ENCODE measurements at places on chromosomes 12 and 14. TPM values are rescaled to one million over a fixed set of nuclear protein-coding genes. Genes with fewer than 3 reads are reported as not detected.

DNA sequence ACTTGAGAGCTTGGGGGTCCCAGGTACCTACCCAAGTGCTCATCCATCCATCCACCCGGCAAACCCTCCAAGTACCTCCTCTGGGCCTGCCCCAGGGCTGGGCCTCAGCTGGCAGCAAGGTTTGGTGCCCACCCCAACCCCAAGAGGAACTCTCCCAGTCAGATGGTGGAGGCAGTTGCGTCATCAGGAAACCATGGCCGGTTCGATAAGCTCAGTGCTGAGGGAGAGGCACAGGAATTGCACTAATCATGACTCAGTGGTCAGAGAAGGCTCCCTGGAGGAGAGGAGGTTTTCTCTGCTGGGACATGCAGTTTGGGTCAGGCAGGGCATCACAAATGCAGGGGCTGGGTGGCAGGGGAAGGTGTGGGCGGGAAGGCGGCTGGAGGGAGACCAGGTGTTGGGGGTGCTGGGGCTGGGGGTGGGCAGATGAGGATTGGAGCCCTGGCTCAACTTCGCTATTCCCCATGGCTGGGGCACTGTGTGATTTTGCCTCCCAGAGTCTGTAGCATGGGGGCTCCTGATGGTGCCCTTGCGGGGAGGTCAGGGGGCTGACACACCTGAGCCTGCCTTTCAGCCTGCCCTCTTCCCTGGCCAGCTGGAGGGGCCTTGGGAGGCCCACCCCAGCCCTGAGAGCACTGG is 32.2 kb downstream of the SH2B3 start:
- H3K4me3 ChIP-seq = no peak overlapping the region
- H3K27ac ChIP-seq = no peak overlapping the region
- H3K27me3 ChIP-seq = no peaks in the 10 kb centered on the region
- peaks cover 19% of the 10 kb centered on the region for H3K4me1 ChIP-seq
- DNase-seq = no peak

- no peak for DNase-seq
- no peak overlapping the region for H3K27ac ChIP-seq
- no peaks in the 10 kb centered on the region for H3K36me3 ChIP-seq
- H3K27me3 ChIP-seq = no peaks in the 10 kb centered on the region
- H3K4me3 ChIP-seq = no peak overlapping the region
- H3K4me1 ChIP-seq = no peaks in the 10 kb centered on the region
Observed at GRCh38 chr14:32654106-32654505, 284.6 kb upstream of the NPAS3 start.

DNA sequence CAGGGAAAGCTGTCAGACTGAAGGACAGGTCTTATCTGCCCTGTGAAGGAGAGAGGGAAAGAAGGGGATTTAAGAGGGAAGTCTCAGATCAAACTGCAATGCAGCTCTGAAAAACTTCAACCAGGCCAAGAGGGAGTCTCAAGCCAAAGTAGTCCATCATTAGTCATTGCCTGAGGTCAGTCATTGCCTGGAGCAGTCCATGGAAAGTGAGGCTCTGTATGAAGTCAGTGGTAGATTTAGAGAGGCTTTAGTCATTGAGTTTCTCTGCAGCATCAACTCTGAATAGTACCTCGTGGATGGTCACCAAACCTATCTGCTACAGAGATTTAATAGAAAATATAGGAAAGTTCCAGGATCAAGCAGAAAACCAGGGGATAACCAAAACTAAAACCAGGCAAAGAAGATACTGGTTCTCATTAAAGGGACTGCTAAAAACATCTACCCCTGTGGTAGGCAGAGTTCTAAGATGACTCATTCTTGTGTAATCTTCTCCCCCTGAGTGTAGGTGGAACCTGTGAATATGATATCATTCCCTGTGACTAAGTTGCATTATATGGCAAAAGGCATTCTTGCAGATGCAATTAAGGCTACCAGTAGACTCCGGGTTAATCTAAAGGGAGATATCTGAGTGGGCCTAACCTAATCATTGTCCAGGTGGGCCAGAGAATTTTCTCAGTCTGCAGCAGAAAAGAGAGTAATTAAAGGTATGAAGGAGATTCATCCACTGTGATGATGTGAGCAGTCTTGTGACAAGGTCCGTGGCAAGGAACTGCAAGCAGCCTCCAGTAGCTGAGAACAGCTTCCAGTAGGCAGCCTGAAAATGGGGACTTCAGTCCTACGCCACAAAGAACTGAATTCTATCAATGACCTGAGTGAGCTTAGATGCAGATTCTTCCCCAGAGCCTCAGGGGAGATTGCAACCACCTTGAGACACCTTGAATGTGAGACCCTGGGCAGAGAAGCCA is 123.1 kb downstream of the GALC start:
- no peak overlapping the region for H3K27ac ChIP-seq
- no peak overlapping the region for H3K4me3 ChIP-seq
- no peaks in the 10 kb centered on the region for H3K27me3 ChIP-seq
- DNase-seq = no peak
- no peaks in the 10 kb centered on the region for H3K4me1 ChIP-seq
- no peaks in the 10 kb centered on the region for H3K36me3 ChIP-seq

GRCh38 chr12:66365718-66366490 is 63.6 kb downstream of the HELB start:
- no peak overlapping the region for H3K4me3 ChIP-seq
- H3K27ac ChIP-seq = no peak overlapping the region

DNA sequence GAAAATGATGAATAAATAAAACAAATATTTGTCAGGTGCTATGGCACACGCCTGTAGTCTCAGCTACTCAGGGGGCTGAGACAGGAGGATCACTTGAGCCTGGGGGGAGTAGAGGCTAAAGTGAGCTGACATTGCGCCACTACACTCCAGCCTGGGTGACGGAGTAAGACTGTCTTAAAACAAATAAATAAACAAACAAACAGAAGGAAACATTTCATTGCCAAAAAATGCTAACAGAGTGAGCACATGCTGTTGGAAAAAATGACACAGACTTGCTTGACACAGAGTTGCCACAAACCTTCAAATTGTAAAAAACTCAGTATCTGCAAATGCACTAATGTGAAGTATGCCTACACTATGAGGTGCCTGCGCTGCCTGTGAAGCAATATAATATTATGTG is 50.8 kb upstream of the AP4S1 start:
- H3K4me3 ChIP-seq = no peak overlapping the region
- no peaks in the 10 kb centered on the region for H3K36me3 ChIP-seq
- H3K27ac ChIP-seq = no peak overlapping the region
- H3K4me1 ChIP-seq = no peaks in the 10 kb centered on the region

DNA sequence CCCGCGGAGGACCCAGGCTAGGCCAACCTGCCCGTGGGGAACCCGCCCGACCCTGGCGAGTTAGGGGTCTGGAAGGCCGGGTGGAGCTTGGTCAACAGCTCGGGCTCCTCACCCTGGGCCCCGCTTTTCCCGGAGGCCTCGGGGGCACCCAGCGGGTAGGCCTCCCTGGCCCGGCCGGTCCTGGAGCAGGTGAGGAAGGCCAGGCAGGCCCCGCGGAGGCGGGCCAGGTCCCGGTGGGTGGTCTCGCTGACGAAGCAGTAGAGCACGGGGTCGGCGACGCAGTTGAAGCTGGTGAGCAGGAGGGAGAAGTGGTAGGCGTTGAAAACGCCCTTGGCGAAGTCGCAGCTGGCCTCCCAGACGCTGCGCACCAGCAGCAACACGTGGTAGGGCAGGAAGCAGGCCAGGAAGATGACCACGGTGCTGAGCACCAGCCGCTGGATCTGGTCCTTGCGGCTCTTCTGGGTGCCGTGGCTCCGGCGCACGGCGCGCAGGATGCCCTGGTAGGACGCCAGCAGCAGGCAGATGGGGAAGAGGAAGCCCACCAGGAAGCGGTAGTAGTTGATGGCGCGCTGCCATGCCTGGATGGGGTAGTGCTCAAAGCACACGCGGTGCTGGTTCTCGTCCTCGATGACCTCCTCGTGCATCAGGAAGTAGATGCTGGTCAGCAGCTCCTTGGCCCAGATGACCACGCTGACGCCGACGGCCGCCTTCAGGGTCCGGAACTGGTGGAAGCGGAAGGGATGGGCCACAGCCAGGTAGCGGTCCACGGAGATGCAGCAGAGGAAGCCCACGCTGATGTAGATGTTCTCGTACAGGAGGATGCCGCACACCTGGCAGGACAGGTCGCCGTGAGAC is 10.3 kb downstream of the GPR68 start:
- no peak overlapping the region for H3K27ac ChIP-seq
- H3K4me3 ChIP-seq = no peak overlapping the region
- H3K27me3 ChIP-seq = no peaks in the 10 kb centered on the region
- H3K36me3 ChIP-seq = no peaks in the 10 kb centered on the region
- no peaks in the 10 kb centered on the region for H3K4me1 ChIP-seq
- no peak for DNase-seq

DNA sequence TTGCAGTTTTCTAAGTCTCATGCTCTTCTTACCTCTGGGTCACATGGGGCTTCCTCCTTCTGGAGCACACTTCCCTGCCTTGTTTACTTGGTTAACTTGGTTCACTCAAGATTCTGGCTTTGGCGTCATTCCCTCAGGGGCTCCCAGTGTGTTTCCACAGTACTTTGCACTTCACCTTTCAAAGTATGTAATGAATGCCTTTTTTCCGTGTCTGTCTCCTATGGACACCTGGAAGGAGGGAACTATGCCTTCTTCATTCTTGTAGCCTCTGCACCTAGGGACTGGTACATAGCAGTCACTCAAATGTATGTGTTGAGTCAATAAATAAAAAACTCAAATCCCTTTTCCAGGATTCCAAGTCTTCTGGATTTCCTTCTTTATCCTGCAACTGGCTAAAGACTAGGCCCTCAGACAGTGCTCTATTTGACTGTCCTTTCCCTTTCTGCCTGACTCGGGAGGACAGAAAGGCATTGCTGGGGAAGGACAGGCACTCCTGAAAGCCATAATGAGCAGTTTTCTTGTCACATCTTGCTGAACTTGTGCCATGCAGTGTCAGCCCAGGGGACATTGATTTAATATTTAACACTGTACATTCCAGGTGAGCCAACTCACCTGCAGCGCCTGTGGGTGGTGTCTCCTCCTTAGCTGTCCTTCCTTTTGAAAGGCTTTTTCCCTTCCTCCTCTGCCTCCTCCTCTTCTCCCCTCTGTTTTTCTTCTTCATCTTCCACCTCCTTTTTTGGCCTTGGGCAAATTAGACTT is 12.8 kb downstream of the MYRFL start:
- H3K4me3 ChIP-seq = no peak overlapping the region
- H3K27me3 ChIP-seq = no peaks in the 10 kb centered on the region
- H3K4me1 ChIP-seq = peaks cover 9% of the 10 kb centered on the region
- H3K36me3 ChIP-seq = no peaks in the 10 kb centered on the region

TSHR gene
- 0.87 TPM for total RNA-seq

ADAMTS20 gene
- 1.1 TPM for total RNA-seq

GNPNAT1 gene
- total RNA-seq = 18.7 TPM

AGAP2 gene
- total RNA-seq = 2.7 TPM

All from testis (tissue), 5 donors.